ENCODE measurements at places on chromosomes 4 and X.
A peak's percentile ranks its signal among the peaks of the same experiment; 100 is the strongest.

DNA sequence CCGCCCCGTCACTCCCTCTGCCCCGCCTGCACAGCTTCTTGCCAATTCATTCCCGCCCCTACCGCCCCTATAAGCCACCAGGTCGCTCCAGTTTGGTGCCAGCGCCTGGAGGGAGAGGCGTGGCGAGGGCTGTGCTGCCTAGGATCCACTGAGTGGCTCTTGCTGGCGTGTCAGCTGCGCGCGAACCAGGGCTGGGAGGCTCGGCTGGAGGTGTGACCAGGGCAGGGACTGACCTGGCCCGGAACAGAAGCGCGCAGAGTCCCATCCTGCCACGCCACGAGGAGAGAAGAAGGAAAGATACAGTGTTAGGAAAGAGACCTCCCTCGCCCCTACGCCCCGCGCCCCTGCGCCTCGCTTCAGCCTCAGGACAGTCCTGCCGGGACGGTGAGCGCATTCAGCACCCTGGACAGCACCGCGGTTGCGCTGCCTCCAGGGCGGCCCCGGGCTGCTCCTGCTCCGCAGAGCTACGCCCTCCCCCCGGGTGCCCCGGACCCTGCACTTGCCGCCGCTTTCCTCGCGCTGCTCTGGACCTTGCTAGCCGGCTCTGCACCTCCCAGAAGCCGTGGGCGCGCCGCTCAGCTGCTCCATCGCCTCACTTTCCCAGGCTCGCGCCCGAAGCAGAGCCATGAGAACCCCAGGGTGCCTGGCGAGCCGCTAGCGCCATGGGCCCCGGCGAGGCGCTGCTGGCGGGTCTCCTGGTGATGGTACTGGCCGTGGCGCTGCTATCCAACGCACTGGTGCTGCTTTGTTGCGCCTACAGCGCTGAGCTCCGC is at the start of gene GPR78:
Gene GPR78 (plus strand): TSS at position 72 of the 773 bp plus-strand sequence. CDS start 591 bp downstream, at position 663.
- DNase-seq, result peak; percentile 22

DNA sequence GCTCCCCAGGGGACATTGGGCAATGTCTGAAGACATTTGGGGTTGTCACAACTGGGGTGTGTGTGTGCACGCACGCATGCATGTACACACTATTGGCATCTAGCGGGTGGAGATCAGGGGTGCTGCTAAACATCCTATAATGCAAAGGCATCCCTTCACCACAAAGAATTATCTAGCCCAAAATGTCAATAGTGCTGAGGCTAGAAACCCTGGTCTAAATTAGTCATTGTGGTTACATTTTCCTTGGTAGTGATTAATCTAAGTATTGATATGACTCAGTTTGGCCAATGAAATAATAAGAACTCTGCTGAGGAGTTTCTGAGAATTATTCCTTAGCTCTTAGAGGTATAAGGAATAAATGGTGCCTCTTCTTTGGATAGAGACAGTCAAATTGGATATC is 200.2 kb downstream of the CLCN4 start:
- DNase-seq, result peak; percentile 47

- DNase-seq, result no peak
Measured at GRCh38 chr4:184958127-184958922, 60.0 kb upstream of the HELT start.

DNA sequence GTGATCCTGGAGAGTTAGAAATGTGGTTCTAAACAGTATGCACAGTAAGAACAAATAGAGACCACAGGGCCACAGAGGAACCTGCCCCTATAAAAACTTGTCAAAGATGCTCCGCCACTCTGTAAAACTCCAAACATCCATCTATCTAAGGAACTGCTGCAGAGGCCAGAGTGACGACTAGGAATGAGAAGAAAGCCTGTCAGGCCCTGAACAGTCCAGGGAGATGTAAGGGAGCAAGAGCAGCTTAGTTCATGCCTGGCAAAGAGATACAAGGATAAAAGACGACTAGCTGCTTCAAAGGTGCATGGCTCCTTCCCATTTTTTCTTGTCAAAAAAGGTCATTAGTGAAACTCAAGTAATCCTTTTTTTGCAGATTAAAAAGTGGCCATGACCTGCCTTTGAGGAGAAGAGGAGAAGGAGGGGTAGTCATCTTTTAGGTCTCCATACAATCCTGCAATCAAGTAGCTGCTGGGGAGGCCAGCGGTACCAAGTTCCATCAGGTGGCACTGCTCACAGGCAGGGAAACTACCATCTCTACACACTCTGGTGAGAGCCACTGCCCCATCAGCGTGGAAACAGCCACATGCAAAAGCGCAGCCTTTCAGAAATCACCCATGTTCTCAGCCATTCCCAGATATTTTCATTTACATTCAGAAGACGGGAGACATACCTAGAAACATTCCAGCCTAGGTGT is 162.1 kb downstream of the TSPAN5 start:
- no peak for DNase-seq

DNA sequence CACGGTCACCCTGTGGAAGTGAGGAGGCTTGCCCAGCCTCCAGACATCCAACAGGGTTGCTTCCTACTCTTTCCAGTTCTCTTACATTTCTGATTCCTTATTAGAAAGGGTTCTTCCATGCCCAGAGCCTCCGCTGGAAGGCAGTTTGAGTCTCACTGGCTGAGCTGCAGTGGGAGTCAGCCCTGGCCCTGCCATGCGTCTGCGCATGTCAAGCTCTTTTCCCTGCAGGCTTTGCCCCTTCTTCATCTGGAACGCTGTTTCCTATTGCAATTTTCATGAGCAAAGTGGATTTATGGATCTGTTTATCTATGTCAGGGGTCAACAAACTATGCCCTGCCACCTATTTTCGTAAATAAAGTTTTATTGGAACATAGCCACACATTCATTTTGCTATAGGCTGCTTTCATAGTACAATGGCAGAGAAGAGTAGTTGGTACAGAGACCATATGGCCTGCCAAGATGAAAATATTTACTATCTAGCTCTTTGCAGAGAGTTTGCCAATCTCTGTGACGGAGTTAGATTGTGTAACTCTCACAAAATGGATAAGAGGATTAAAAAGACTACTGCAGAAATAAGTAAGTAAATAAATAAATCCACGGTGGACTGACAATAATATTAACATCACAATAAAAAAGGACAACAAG is 3.9 kb upstream of the CHRNA9 start:
- DNase-seq, result no peak

DNA sequence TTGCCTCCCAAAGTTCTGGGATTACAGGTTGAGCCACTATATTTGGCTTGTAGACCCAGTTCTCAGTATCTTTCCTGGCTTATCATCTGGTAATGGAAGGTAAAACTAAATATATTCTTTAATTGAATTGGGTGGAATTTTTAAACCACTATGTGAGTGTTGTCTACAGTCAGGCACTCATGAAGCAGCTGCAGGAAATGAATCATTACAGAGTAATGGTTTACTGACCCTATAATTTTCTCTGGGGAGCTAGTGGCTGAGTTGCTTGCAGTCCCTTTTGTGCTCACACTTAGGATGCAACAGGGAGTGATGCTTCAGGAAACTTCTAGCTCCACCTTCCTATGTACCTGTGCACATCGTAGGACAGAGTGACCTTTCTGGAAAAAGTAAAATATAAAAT is 4.1 kb upstream of the UGT2B7 start:
- no peak for DNase-seq

DNA sequence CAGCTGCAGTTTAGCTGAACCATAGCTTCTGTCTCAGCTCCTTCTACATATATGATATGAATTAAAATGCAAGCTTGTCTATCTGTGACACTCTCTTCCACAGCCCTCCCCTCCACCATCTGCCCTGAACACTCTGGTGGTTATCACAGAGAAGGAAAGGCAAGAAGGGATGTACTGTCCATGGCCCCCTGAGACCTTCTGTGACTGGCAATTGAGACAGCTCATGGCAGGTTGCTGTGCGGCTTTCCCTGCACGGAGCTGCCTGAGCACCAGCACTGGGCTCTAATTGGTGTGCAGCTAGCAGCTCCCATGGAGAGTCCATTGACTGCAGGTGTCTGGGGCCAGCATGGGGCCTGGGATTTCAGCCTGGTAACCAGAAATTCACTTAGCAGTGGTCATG is 109.8 kb upstream of the ANXA3 start:
- DNase-seq, result no peak

DNA sequence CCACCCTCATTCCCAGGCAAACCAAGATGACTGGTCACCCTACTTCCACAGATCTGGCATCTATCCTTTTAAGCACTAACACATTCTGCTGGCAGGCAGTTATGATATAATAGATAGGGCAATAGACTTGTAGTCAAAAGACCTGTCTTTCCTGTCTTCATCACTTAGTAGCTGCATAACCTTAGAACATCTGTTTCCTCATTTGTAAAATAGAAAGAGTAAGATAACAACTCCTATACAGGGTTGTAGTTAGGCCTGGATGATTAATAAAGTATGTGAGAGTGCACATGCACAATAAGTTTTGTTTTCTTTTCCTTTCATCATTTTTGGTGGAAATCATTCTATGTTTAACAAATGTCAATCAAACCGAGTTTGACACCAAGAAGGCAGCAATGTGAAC is 72.1 kb downstream of the GPR82 start:
- DNase-seq, result no peak

DNA sequence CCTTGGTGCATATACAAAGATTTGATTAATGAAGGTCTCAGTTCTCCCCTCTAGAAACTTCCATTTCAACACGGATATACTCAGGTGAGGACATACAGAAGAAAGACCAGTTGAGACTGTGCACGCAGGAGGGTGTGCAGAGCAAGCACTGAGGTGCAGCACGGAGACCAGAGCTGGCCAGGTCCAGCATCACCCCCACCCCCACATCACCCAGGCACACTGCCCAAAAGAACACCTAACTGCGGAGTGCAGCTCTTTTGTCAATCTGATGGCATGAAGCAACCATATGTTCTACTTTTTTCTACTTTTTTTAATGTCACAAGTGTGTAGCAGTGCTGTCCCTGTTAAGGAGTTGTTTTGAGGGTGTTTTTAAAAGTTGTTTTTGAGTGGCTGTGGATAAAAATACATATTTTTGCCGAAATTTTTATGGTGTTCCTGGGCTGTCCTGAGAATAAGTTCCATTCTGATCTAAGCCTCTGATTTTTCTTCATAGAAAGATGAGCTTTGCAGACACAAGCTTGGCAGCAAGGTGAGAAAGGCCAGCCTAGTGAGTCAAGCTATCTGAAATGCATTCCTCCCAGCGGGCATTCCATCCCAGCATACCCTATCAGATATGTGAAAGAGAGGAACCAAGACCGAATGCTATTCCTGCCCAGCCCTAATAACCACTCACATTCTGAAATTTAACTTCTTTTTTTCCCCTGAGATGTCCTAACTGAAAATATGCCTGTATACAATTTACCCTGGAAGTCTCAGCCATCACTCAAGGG is 173.7 kb downstream of the PTTG2 start:
- DNase-seq, result no peak

- DNase-seq, result no peak
Measured at GRCh38 chrX:17544821-17545220, 169.8 kb downstream of the NHS start.

DNA sequence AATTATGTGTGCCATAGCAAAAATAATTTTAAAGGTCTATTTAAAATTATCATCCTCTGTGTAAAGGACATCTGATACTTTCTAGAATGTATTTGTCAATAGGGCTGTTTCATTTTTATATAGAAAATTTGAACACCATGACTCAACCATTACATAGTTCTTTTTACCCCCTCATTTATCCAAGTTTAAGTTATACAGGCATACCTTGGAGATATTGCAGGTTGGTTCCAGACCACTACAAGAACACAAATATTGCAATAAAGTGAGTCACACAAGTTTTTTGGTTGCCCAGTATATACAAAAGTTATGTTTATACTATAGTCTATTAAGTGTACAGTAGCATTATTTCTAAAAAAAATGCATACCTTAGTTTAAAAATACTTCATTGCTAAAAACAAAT is 130.4 kb downstream of the MSL3 start:
- DNase-seq, result no peak
